ENCODE measurements at places on chromosomes 2 and 18. TPM values are rescaled to one million over a fixed set of nuclear protein-coding genes. Genes with fewer than 3 reads are reported as not detected.

Gene LINC00305
- total RNA-seq: 0.97 TPM

- no peak for DNase-seq
These were observed 12.1 kb downstream of the TGFA start for GRCh38 chr2:70541481-70542020.

Gene SULT1C4
- total RNA-seq: 12.4 TPM

DNA sequence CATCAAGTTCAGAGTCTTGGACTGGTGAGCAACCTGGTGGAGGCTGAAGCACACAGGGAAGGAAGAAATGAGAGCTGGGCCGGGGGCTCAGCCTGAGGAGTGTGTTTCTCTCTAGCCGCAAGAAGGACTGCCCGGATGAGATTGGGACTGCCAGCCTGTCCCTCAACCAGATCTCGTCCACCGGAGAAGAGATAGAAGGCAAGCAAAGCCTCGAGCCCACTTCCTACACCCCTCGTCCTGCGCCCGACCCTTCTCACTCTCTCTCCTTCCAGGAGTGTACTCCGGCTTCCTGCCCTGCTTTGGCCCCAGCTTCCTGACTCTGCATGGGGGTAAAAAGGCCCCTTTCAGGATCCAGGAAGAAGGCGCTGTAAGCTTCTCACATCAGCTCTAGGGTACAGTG is 26.2 kb downstream of the FER1L5 start:
- DNase-seq: no peak

DNA sequence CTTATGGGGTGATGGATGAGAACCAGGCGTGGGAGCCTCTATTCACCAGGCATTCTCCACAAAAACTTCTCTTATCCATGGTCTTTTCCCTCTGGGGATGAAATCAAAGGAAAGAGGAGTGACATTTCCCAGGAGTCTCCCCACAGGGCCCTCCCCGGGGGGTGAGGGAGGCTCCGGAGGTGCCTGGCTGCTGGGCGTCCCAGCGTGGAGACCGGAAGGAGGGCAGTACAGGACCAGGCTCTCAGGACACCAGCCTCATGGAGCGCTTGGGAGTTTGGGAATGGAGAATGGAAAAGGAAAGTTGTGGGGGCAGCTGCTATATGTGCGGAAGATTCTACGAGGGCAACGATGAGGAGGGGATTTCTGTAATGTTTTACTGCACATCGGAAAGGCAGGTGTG is 22.1 kb downstream of the CIB4 start:
- DNase-seq: no peak

DNA sequence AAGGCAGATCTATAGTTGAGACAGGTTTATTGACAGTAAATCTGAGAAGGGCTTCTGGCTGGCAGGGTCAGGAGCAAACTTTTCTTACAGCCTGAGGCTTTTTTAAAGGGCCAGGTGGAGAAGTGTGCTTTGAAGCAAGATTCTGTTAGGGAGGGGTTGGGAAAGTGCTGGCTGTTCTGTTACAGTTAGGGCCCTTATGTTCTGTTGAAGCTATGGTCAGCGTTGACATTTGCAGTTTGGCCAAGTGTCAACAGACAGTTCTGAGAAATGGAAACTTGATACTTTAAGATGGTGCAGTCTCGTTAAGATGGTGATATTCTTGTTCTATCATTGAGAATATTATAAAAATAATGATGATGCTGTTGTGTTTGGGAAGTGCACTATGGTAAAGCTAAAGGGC is 154.2 kb downstream of the RDH14 start:
- DNase-seq: no peak

- DNase-seq: no peak
These were observed 4.6 kb downstream of the TMEM169 start for GRCh38 chr2:216086207-216086893.

DNA sequence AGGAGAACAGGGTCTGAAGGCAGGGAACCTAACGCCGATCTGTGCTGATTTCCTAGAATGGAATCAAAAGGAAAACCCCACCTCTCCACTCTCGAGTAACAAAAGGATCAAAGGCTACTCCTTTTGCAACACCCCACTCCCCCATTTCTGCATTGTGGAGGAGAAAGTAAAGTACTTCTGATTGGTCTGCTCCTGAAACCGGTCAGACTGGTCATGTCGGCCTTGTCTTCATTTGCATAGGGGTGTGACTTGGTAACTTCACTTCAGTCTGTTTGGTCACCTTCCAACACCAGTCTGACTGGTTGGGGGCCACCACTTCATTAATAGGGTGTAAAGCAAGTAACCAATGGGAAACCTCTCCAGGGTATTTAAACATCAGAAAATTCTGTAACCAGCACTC is 771.9 kb downstream of the ERBB4 start:
- no peak for DNase-seq
